Lower leg skin (tissue), 4 donors: ENCODE measurements at places on chromosomes 5 and 9. TPM values are rescaled to one million over a fixed set of nuclear protein-coding genes. Genes with fewer than 3 reads are reported as not detected.

DNA sequence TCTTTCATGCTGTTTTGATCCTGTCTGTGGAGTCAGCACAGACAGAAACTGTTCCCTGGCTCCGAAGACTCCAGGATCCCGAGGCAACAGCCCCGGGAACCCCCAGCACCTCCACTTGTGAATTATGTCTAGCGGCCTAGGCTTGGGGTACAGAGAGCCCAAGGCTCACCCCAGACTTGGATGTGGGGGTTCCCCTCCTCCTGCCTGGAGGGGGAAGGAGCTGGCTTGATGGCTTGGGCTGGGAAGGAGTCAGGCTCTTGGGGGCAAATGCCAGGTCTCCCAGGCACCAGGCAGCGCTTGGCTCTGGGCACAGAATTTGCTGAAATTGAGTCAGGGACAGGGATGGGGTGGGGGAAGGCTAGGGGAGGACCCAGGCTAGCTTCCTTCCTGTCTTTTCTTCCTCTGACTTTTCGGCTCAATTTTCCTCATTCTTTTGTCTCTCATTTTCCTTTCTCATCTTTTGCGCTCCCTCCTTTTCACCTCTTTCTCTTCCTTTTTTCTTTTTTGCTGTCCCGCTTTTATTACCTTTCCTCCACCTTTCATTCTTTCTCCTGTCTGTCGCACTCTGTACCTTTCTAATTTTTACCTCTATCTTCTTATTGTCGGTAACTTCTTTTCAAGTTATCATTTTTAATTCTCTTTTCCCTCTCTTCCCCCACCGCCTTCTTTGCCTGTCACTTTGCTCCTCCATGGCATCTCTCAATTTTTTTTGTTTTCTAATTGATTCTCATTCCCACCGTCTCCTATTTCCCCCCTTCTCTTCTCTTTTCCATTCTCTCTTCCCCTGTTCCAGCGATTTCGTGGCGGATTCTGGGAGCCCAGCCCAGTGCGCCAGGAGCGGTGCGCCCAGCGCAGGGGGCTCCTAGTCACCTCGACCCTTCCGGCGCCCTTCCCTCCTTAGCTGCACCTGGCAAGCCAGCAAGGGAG, 10.5 kb downstream of the MSX2 start:
- DNase-seq: no peak

Gene DBH
- total RNA-seq: not detected

- peak; percentile 71 for DNase-seq
Observed at GRCh38 chr9:127053057-127053821, 69.2 kb downstream of the ANGPTL2 start.

DNA sequence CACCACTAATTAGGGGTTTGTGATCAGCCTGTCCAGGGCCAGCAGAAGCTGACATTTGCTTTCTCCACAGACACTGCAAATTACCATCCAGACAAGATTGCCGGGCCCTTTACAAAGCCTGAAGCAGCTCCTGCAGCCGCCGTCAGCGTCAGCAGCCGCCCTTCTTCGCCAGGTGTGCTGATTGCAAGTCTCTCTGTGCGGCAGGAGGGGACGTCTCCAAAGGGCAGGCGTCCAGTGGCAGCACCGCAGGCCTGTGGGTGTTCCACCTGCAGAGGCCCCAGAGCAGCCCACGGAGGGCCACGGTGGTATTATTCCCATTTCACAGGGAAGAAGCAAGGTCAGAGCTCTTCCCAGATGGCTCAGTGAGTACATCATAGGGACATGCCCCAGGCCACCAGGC, 108.0 kb upstream of the PPP1R26 start:
- DNase-seq: no peak

Gene GABRG2
- total RNA-seq: not detected

Gene CATSPER3
- total RNA-seq: not detected

Gene ZNF879
- 2.1 TPM for total RNA-seq

DNA sequence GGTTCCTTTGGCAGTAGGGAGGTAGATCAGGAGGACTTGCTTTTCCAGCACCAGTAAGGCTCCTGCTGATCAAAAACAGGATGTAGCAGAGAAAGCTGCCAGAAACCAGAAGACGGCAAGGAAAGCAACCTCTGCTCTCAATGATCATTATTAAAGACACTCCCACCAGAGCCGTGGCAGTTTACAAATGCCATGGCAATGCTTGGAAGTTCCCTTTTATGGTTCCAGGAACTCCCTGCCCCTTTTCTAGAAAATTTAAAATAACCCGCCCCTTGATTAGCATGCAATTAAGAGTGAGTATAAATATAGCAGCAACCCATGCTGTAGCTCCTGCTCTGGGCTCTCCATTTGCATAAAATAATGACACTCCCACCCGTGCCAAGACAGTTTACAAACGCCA, 16.1 kb downstream of the EQTN start:
- no peak for DNase-seq

DNA sequence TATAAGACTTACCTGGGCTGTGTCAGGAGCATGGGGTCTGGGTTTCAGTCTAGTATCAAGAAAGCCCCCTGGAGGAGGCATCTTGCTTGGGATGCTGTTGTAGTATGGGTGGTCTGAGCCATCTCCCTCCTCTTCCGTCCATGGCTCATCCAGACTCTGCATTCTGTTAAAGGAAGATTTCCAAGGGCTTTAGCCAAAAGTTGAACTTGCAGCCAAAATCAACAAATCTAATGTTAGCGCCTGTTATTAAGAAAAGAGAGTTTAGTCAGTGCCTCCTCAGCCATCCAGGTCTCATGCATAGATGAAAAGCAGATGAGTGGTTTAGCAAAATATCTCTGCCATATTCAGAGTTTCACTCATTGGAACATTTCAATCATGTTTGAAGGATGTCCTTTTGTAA, 55.6 kb downstream of the S1PR3 start:
- no peak for DNase-seq

Gene GFI1B
- not detected for total RNA-seq

DNA sequence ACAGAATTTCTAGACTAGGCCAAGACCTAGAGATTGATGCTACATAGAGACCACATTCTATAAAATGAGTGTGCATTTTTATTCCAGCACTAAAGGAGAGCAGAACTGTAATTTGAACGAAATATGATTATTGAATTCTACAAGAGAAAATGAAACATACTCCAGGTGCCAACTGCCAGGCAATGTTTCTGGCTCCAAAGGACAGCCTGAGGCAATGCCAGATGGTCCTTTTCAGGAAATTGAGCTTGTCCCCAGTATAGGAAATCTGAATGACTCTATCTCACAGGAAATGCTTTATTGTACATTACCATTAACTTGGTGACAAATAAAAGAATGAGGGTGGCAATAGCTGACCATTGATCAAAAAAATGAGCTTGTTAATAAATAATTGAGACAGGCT, 28.8 kb upstream of the RASGRF2 start:
- DNase-seq: no peak

- DNase-seq: no peak
Observed at GRCh38 chr5:116378777-116379121, 195.9 kb downstream of the SEMA6A start.

Gene TLN1
- 176 TPM for total RNA-seq

Gene ZNF622
- 29.6 TPM for total RNA-seq

DNA sequence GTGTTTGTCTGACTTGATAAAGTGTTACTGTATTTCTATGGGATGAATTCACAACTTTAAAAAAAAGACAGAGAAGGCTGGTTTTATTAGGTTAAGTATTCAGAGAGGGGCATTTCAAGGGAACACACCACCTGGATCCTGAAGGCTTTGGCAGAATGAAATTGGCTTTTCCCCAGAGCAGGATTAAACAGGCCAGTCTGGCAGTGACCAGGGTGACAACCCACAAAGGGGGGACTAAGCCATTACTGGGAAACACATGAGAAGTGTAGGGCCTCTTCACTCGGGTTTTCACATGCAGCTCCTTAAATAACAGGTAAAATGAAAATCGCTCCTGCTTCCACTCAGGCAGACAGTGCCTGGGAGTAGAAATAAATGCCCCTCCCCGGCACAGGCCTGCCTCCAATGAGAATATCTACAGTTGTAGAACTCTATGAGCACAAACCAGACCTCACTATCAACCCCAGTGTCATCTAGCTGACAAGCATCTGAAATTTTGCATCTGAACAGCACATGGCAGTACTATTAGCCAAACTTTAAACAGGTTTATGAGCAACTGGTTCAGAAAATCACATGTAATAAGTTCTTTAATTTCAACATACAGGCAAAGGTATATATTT, 85.8 kb downstream of the LHFPL2 start:
- no peak for DNase-seq

- DNase-seq: peak; percentile 73
Observed at GRCh38 chr5:7321724-7322123, 74.2 kb upstream of the ADCY2 start.

Gene LIX1
- 0.19 TPM for total RNA-seq

DNA sequence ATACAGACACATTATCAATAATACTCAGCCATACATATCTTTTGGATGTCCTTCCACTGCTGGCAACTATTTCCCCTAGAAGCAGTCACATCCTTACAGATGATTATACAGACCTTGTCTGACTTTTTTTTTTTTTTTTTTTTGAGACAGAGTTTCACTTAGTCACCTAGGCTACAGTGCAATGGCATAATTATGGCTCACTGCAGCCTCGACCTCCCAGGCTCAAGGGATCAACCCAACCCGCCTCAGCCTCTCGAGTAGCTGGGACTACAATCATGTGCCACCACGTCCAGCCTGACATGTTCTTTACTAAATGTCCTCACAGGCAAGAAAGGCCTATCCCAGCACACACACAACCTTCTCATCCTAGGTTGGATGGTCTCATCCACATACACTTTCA, 24.0 kb downstream of the NR6A1 start:
- no peak for DNase-seq

DNA sequence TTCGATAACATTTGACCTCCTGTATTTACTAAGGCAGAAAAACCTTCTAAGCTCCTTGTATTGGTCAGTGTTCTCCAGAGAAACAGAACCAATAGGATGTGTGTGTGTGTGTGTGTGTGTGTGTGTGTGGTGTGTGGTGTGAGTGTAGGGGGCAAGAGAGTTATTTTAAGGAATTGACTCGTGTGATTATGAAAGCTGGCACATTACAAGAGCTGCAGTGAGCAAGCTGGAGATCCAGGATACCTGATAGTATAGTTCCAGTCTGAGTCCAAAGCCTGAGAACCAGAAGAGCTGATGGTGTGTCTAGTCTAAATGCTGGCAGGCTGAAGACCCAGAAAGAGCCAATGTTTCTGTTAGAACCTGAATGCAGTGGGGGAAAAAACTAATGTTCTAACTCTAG, 21.2 kb upstream of the PIK3R1 start:
- DNase-seq: no peak

GRCh38 chr5:85388770-85389169, 1004.1 kb upstream of the EDIL3 start:
- no peak for DNase-seq

GRCh38 chr9:108761655-108762347, 94.0 kb downstream of the ACTL7B start:
- peak; percentile 69 for DNase-seq

Gene SGCD
- total RNA-seq: 2.3 TPM

- DNase-seq: no peak
Observed at GRCh38 chr9:6356904-6357303, 28.7 kb downstream of the TPD52L3 start.

Gene AFAP1L1
- total RNA-seq: 10.8 TPM

- no peak for DNase-seq
Observed at GRCh38 chr5:174231956-174232487, 186.5 kb downstream of the NSG2 start.

DNA sequence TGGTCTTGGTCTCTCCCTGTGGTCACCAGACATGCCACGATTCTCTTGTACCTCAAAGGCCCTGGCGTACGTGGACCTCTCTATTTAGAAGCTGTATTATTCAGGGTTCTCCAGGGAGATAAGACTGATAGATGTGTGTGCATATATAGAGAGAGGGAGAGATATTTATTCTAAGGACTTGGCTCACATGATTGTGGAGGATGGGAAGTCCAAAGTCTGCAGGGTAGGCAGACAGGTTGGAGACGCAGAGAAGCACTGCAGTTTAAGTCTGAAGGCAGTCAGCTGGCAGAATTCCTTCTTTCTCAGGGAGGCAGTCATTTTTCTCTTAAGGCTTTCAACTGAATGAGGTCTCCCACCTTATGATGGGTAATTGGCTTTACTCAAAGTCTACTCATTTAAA, 16.3 kb downstream of the C9orf57 start:
- DNase-seq: no peak

DNA sequence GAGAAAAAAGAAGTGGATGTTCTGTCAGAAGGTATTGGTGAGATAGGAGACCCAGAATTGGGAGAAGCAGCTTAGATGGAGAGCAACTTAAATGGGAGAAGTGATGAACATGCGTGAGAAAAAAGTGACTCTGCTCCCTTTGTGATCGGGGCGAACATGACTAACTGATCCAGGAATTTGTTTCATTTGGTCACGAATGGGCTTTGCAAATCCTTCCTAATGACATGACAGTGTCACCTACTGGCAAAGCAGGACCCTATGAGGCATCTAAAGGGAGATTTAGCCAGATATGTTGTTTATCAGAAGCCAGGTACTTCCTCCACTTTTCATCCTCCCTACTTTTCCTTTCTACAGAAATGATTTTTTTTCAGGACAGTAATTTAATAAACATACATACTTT, 787.4 kb upstream of the RGMB start:
- no peak for DNase-seq

Gene SH3RF2
- total RNA-seq: 122 TPM

DNA sequence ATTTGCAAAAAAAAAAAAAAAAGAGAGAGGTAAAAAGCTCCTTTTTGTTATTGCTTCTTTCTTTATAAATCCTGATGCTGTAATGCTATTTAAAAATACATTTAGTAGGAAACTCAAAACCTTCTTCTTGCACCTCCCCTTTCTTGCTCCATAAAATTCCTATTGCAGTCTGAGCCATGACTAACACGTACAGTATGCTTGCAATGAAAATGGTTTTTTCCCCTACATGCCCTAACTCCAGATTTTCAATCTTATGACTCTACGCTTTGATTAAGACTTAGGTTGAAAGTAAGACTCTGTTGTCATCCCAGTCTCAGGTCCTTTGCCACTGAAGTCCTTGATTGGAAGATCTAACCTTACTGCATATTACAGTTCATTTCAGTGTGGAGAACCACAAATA, 23.9 kb downstream of the FGF10 start:
- no peak for DNase-seq

Gene SELENOP
- 222 TPM for total RNA-seq

Gene CSF2
- not detected for total RNA-seq

DNA sequence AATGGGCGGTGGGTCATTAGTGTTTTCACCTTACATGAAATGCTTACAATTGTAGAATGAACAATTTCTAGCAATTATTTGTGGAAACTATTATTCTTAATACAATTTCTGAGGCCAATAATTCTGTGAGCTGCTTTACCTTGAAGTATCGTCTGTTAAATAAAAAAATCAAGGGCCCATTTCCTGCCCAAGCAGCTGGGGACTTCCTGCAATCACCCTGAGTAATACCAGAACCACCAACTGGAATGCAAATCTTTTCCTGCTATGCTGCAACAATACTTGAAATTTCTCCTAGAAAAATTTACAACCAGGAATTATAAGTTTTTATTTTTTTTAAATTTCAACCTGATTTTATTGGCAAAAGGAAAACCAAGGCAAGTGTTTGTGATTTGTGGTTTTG, 52.6 kb downstream of the ADAMTS16 start:
- DNase-seq: no peak
